ENCODE measurements at places on chromosomes 5 and 9.

DNA sequence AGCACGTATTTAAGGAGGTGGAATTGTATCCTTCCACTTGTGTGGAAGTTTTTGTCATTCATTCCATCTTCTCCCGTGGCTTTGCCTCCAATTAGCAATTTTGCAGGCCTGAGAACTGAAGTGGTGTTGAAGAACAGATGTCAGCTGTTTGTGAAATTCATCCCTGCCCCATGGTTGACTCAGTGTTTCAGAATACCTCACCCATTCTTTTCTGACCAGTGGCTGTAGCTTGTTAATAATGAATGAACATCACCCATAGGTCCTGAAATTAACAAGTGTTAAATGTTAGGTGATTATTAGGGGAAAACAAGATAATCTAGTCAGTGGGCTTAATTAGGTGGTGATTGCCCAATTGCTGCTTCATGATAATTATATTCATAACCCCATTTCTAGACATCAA is 11.7 kb downstream of the ZNF462 start:
- no peak for DNase-seq

DNA sequence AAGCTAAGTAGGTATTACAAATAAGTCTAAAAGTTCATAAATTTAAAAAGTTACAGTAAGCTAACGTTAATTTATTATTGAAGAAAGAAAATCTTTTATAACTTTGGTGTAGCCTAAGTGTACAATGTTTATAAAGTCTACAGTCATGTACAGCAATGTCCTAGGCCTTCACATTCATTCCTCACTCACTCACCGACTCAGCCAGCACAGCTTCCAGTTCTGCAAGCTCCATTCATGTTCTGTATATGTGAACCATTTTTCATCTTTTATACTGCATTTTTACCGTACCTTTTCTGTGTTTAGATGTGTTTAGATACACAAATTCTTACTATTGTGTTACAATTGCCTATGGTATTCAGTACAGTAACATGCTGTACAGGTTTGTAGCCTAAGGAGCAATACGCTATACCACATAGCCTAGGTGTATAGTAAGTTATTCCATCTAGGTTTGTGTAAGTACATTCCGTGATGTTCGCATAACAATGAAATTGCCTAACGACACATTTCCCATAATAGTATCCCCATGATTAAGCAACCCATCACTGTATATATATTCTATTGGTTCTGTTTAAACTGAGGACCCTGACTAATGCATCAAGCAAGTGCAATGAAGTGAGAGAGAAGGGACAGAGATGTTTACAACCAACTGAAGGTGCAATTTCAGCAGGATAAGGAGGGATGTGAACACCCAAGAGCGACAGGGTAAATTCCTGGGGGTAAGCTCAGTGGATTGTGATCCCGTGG is 88.9 kb upstream of the TRIO start:
- no peak for DNase-seq

DNA sequence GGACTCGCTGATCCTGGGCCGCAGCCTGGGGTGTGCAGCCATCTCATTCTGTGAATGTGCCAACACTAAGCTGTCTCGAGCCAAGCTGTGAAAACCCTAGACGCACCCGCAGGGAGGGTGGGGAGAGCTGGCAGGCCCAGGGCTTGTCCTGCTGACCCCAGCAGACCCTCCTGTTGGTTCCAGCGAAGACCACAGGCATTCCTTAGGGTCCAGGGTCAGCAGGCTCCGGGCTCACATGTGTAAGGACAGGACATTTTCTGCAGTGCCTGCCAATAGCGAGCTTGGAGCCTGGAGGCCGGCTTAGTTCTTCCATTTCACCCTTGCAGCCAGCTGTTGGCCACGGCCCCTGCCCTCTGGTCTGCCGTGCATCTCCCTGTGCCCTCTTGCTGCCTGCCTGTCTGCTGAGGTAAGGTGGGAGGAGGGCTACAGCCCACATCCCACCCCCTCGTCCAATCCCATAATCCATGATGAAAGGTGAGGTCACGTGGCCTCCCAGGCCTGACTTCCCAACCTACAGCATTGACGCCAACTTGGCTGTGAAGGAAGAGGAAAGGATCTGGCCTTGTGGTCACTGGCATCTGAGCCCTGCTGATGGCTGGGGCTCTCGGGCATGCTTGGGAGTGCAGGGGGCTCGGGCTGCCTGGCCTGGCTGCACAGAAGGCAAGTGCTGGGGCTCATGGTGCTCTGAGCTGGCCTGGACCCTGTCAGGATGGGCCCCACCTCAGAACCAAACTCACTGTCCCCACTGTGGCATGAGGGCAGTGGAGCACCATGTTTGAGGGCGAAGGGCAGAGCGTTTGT is 19.9 kb downstream of the PTGES2 start:
- DNase-seq = no peak

GRCh38 chr5:10474521-10475075 is 32.9 kb downstream of the ROPN1L start:
- DNase-seq = no peak

DNA sequence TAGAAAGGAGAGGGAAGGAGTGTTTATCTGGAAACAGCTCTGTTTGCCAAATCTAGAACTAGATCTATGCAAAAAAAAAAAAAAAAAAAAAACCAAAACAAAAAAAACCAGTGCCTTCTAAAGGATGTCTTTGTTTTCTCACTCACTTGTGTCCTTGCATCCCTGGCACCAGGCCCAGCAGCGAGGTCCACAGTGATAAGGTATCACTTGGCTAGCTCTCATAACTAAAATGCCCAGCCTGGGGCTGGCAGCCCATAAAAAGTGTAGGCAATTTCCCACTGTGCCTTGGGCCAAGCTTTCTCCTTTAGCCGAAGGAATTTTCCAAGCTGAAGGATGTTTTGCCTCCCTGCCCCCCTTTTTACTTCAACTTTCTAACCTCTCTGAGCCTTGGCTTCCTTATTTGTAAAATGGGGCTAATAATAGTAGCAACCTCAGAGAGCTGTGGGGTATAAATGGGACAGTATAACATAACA is 20.8 kb downstream of the RGS3 start:
- DNase-seq = no peak

DNA sequence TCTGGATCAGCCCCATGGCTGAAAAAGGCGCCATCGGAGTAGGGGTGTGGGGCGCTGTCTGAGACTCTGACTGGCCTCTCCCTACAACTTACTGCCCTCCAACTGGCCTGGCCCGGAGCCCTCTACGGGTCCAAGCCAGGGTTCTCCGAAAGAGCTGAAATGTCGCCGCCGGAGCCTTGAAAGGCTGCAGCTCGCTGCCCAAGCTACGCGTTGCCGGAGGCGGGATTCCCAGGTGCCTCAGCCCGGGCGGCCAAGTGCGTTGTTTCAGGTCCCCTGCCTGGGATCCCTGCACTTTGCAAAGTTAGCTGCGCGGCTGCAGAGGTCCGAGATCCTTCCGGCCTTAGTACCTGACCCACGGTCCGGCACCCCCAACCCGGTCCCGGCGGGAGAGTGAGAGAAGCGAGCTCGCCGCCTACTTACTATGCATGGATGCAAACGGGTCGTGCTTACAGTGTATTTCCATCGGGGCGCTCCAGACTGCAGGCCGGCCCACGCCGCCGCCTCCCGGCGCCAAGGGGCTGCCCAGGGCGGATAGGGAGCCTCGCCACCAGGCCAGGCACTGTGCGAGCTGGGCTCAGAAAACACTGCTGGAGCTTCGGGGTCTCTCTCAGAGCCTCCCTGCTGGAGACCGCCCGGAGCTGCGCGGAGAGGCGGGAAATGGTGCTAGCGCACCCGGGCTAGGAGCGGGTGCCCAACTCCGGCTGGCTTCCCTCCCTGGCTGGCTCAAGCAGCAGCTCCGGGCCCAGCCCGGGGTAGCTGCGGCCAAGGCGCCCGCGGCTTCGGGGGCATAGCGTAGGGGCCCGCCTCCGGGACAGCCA is 7.7 kb downstream of the PAX5 start:
- peak; percentile 48 for DNase-seq

GRCh38 chr5:146644831-146645230 is 128.8 kb upstream of the GPR151 start:
- DNase-seq = no peak

- DNase-seq = no peak
These were observed 536.9 kb upstream of the FAM174A start for GRCh38 chr5:99998319-99998718.

- DNase-seq = no peak
These were observed 13.5 kb downstream of the FXN start for GRCh38 chr9:69049094-69049493.

GRCh38 chr9:16406526-16407225 is 463.8 kb downstream of the BNC2 start:
- no peak for DNase-seq

DNA sequence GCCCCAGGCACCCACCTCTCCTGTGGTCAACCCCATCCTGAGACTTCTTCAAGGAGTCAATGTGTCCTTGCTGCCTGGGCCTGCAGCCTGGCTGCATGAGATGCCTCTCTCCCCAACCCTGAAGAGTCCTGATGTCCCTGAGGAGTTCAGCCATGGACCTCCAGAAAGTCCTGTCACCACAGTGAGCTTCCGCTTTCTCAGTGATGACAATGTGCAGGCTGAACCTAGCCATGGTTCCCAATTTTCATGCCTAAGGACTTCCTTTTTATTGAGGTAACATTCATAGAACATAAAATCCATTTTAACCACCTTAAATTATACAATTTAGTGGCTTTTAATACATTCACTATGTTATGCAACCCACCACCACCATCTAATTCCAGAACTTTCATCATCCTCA is 29.1 kb downstream of the DAP start:
- no peak for DNase-seq

GRCh38 chr5:67844924-67845323 is 370.6 kb upstream of the PIK3R1 start:
- no peak for DNase-seq

GRCh38 chr9:116434314-116434713 is 252.8 kb upstream of the TRIM32 start:
- no peak for DNase-seq

- DNase-seq = peak; percentile 85
These were observed 13.4 kb upstream of the GRHPR start for GRCh38 chr9:37408933-37409710.

- no peak for DNase-seq
These were observed 47.8 kb downstream of the RALGPS1 start for GRCh38 chr9:126962336-126962735.

DNA sequence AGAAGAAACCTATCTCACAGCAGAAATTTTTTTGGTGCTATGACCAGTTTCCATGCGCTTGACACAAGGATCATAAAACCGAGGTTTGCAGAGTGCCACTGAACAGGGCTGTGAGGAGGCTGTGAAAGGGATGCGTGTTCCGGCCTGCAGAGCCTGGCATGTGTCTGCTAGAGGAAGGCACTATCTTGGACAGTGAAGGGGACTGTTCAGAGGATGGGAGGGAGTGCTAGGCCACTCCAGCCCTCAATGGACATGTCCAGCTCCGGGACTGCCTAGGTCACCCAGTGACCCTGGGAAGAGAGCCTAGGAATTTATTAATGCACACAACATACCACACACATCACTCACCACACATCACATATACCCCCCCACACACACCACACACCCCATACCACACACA is 275.9 kb downstream of the GADD45G start:
- DNase-seq = peak; percentile 8

GRCh38 chr5:171226864-171227263 is 82.2 kb upstream of the TLX3 start:
- no peak for DNase-seq

- no peak for DNase-seq
These were observed 197.2 kb downstream of the SEMA6A start for GRCh38 chr5:116377276-116378006.

DNA sequence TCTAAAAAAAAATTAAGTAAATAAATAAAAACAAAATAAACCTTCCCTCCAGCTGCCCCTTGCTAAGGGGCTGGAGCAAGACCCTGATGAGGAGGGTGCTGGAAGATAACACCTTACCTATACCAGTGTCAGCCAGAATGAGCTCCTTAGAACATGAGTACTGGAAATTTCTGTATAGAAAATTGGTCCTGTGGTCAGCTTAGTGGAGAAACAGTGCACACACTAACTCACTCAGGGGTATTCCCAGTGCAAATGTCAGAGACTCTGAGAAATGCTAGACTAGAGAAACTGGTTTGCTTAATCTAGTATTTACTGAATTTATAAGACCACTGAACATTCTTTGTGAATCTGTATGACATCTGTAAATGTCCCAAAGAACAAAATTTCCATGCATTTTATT is 62.1 kb upstream of the CTXN3 start:
- DNase-seq = no peak

GRCh38 chr5:126360467-126360866 is 62.7 kb upstream of the GRAMD2B start:
- DNase-seq = no peak

- no peak for DNase-seq
These were observed 29.4 kb downstream of the GSN start for GRCh38 chr9:121297389-121297788.

DNA sequence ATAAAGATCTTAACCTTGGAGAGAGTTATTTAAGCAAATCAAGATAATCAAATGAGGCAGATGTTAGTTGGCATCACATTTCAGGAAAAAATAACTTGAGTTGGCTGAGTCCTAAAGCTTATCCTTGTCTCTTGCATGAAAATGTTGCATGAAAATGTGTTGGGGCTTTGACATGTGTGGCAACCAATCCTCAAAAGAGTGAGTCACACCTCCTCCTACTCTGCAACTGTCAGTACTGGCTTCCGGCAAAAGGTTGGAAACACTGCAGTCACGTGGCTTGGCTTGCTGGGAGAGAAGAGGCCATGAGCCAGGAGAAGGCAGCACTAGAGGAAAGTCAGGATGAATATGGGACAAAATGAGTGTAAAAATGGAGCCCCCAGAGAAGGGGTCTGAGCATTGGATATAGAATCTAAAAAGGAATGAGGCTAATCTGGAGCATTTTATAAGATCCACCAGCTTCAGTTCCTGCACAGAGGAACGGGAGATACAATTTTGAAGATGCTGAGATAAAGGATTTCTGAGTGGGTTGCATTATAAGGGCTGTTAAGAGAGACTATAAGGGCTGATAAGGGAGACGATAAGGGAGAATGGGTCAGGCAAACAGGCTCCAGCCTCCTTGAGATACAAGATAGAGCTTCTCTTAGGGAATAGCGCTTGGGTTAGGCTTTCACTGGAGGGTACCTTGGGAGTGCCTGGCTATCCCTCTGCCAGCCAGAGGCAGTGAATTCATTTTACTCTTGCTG is 43.1 kb downstream of the SPATA31D1 start:
- DNase-seq = no peak

- no peak for DNase-seq
These were observed 242.1 kb downstream of the FSTL4 start for GRCh38 chr5:133370036-133370831.

GRCh38 chr5:64210866-64211265 is 45.2 kb downstream of the RNF180 start:
- no peak for DNase-seq
